ENCODE measurements at places on chromosomes 6 and 20.

DNA sequence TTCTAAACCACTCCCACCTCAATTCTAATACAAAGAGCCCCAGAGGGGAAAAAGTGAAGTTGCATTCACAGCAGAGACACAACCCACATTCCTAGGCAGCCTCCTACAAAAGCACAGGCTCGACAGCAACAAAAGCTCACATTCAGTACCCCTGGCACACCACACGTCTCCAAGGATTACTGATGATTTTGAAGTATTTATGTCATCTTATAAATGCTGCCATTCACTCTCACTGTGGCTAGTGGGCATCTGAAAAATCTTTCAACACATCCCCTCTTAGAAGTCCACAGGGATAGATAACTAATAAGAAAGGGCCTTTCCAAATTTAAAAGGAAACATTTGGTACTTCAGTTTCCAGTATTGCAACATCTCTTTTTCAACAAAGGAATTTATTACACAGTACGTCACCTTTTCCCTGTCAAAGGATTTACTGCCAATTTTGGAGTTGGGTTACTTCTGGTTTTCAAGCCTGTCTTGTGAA lies 146.7 kb downstream of the TASP1 start:
- no peak for DNase-seq

DNA sequence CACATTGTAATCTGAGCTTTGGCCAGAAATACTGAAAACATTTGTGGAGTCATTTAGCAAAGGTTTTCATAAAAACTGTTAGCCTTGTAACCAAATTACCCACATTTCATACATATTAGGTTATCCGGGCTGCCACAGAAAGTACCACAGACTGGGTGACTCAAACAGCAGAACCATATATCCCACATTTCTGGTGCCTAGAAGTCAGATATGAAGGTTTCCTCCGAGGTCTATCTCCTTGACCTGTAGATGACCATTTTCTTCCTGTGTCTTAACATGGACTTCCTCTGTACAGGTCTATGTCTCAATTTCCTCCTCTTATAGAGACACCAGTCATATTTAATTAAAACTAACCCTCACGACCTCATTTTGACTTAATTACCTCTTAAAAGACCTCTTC lies 49.5 kb upstream of the SMIM28 start:
- no peak for DNase-seq

DNA sequence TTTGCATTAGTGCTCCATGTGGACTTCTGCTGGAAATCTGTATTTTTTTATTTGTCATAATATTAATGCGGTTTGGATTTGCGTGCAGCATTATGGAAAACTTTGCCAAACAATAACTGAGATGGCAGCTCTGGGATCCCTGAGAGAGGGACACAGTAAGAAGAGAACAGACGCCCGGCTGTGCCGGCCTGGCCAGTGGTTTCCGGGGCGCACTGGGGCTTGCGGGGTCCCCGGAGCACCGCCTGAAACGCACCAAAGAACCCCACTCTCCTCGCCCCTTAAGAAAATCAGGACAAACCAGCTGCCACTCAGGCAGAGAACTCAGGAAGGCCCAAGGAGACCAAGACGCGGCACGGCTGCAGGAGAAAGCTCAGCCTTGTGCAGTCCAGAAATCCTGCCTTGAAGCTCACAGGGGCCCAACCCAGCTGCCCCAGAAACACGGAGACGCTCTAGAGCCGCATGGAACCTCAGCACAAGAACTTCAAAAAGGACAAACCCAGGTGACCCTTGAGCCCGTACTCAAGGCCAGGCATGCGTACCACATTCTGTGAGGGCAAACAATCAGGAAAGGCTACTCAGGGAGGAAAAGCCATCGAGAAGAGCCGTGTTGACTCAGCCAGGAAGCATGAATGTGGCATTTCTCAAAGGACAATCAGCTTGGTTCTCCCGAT lies 226.5 kb upstream of the CDYL start:
- no peak for DNase-seq

DNA sequence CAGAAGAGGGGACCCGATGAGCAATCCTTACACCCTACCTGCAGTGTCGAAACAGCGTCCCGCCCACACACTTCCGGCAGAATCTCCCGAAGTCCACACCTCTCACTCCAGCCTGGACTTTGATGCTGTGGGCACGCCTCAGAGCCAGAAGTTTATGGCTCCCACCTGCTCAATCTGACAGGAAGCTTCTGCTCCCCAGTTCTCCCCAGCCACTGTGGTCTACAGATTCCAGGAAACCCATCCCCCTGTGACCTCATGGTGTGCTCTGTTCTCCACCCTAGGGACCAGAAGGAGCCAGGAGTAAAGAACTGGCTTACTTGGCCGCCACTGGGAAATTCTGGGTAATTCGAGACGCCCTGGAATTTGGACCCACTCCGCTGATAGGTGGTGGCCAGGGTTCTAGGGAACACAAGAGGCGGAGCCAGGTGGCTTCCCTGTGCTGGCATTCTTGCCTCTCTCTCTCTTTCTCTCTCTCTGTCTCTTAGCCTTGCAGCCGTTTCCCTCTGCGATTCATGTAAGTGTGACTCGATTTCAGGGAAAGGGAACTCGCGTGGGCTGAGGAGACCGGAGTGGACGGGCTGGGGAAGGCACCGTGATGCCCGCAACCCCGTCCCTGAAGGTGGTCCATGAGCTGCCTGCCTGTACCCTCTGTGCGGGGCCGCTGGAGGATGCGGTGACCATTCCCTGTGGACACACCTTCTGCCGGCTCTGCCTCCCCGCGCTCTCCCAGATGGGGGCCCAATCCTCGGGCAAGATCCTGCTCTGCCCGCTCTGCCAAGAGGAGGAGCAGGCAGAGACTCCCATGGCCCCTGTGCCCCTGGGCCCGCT lies at the start of gene TRIM15:
Gene TRIM15 (plus strand): TSS at position 457 of the 828 bp plus-strand sequence. CDS start 139 bp downstream, at position 596.
- DNase-seq = no peak

GRCh38 chr20:62146019-62146755 lies 2.6 kb downstream of the SS18L1 start:
- DNase-seq = no peak

DNA sequence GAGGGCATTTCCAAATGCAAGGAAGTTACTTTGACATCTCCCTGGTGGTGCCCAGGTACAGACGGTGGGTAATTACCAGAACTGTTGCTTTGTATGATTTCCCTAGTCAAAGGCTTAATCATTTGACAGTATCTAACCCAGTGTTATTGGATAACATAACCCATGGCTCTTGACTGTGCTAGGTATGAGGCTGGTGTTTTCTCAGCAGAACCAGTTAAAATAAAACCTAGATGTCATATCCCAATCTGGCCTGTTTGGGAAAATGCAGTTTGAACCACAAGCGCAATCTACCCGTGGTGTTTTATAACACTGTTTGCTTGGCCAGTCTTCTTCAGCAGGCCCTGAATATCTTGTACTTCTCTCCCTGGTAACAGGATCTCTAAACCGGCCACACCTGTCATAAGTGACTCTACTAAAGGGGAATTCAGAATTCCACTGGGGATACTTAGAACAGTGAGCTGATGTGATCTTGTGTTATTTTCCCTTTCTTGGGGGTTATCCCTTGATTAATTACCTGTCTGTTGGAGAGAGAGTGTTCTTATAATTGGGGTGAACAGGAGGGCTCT lies 32.8 kb downstream of the PPP1R14C start:
- DNase-seq = no peak

- no peak for DNase-seq
Measured at GRCh38 chr20:7500231-7500663, 440.0 kb downstream of the HAO1 start.

DNA sequence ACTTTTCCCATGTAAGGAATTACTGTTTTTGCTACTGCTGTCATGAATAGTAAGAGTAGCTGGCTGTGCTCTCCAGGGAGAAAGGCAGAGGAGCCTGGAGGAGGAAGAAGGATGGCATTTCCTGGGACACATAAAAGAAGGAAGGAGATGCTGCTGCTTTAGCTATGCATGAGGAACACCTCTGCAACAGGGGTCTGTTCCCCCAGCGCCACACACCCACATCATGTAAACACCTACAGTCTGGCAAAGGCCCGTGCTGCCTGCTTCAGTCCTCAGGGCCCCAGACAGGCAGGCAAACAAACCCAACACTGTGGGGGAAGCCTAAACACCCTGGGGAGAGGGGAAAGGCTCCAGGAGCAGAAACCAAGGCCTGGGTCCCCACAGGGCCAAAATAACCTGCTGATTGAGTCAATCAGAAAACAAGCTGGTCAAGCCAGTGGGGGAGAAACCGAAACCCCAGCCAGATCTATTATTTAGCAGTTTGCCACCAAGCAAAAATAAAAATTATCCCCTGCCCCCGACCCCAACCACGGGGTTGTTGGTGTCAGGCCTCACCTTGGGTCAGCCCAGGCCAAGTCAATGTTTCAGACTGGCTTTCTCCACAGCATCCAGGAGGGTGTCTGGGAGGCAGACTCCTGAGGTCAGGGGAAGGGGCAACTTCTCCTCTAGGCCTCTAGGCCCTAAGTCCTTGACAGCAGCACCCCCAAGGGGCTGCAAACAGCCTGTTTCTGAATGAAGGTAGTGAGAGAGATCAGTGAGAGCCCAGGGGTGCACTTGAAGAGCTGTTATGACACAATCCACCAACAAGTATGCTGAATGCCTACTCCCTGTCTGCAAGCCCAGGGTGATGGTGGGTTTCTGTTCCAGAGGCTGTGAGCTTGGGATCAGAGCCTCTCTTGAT lies 34.6 kb upstream of the SCUBE3 start:
- DNase-seq = no peak

- DNase-seq = no peak
Measured at GRCh38 chr6:431504-431903, 40.0 kb downstream of the IRF4 start.

DNA sequence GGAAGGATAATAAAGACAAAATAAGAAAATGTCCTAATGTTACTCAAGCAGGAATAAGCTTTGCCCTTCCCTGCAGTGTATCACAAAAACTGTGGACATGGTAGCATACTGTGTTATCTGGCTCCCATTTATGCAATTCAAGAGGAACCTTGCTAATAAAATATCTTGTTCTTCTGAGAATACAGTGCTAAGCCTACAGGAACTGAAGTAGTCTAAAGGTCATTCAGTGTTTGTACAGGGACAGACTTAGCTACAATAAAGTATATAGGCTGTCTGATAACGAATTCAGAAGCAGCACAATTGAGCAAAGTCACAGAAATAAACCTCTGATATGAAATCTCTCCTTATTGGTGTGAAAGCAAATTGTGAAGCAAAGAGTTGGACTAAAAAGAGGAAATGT lies 59.6 kb upstream of the SDHAF4 start:
- no peak for DNase-seq

GRCh38 chr6:12246900-12247299 lies 43.3 kb upstream of the EDN1 start:
- no peak for DNase-seq

DNA sequence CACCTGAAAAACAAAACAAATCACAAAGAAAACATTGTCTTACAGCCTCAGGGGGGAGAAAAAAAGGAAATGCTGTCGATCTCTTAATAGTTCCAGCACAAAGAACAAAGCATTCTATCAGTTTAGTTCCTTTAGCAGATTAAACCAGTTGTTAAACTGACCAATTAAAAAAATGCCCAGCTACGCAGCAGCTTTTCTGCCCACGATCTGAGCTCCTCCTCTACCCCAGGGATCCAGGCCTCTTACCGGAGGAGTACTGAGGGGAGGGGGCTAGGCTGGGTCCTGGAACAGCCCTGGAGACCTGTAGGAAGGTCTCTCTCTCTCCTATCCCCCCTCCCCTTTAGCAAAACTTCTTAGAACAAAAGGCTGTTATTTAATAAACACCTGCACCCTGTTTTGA lies 13.4 kb downstream of the PTK7 start:
- DNase-seq = no peak

DNA sequence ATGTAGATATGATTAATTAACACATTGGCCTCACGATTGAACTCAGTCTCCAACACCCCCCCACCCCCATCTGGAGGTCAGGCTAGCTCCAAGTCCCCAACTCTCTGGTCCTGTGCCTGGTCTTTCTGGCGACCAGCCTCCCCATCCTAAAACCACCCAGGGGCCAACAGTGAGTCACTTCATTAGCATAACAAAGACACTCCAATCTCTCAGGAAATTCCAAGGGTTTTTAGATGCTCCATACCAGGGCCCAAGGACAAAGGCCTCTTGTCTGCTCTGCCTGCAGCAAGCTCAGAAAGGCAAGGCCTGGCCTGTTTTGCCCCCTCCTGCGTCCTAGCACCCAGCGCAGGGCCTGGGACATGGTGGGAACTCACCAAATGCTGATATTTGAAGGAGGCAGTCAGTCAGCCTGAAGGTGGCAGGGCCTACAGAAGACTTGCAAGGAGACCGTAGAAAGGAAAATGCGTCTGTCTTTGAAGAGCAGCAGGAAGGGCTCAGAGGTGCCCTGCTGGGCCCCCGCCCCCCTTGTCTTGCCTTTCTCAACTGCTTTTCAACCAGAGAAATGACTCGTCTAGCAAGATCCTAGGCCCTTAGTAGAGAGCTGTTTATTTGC lies 184.7 kb downstream of the CDH4 start:
- no peak for DNase-seq

DNA sequence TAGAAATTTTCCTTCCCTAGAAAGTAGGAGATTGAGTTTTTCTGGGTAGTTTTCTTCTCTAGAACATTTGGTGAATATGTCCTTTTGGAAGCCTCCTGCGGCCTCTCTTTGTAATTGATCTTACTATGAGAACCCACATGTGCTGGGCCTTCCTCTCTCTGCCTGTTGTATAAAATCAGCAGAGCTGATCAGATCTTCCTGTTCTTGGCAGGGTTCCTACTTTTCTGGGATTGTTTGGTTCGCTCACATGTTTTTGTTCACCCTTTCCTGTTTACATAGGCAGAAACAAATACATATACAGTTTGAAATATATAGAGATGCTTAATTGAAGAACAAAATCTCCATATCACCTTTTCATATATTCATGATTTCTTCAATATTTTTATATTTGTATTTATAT lies 57.8 kb downstream of the IL22RA2 start:
- DNase-seq = no peak

DNA sequence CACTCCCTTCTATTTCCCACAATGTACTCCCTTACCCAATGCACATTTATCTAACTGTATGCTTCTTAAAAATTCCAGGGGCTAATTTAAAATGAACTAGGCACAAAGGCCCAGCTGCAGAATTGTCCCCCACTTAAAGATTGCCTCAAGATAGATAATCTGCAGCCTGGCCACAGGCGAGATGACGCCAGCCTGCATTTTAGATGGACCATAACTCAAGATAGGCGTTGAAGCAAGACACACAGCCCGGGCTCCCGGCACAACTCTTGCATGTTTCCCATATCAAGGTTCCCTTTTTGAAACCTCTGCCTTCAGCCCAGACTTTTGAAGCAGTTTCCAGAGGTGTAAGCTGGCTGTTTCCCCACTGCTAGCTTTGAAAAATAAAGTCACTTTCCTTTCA lies 3.2 kb upstream of the REPS1 start:
- DNase-seq = no peak

DNA sequence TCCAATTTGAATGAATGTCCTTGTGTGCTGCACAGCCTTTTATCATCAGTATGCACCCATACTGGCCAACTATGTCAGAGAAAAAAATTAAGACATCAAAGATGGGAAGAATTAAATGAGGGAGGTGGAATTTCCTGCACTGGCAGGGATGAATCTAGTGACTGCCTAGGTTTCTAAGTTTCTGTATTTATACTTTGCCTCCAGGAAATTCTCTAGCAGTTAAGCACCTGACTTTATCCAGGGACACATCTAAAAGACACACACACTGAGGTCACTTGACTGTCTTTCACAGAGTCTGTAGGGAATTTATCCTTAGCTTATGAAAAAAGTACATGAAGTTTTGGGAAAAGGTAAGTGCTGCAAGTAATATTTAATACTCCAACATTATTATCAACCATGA lies 636.5 kb upstream of the PTCHD4 start:
- DNase-seq = no peak
